ENCODE measurements at places on chromosomes 4 and X.

GRCh38 chrX:7115557-7115956, 32.0 kb upstream of the STS start:
- DNase-seq, result no peak

DNA sequence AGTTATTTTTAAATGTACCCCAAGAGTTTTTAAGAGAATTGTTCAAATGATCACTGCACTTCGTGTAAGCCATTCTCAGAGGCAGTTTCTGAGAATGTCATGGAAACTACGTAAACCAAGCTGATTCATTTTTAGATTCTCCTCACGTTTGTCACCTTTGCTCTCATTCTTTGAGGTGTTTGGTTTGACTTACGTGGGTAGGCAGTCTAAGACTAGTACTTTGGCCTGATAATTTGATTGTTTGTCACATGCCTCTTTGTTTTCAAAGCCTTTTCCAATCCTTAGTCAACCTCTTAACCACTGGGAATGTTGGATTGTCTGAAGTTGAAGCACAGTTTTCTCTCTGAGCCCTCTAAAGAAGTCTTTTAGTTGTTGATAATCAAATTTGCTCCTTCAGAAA, 10.5 kb downstream of the SEPTIN11 start:
- no peak for DNase-seq

GRCh38 chrX:11996810-11997209, 141.5 kb upstream of the FRMPD4 start:
- DNase-seq, result no peak

DNA sequence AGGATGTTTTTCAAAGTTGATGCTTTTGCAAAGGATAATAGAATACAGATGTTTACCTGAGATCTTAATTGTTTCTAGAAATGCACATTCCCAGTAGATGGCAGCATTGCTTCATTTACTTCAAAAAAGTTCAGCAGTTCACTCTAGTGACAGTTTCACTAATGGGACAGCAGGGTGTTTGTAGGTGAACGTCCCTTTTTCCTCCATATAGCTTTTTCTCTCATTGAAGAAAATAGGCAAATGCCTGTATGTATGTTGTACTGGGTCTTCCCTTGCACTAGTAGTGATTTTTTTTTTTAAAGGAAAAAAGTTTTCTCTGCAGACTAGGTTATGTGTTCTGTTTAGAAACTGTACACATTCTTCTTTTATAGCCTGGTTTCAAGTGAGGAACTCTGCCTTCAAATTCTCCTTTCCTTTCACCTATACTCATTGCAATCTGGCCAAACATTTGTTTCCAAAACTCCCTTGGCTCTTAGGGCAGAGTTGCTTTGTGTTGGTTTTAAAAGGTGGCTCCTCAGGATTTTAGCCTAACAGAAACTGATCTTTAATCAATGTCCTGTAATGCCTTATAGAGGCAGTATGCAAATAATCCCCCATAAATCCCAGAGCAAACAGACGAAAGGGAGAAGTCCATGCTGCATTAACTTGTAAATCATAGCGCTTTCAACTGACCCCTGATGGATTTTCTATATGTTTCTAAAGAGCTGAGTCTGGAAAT, 86.3 kb downstream of the EGF start:
- DNase-seq, result peak; percentile 10

- DNase-seq, result no peak
Observed at GRCh38 chrX:121496966-121497365, 449.6 kb downstream of the GLUD2 start.

GRCh38 chr4:4709736-4710135, 149.7 kb upstream of the MSX1 start:
- no peak for DNase-seq

GRCh38 chr4:1582227-1582626, 101.9 kb downstream of the FAM53A start:
- DNase-seq, result no peak

- DNase-seq, result no peak
Observed at GRCh38 chrX:39204353-39204752, 403.1 kb downstream of the MID1IP1 start.

DNA sequence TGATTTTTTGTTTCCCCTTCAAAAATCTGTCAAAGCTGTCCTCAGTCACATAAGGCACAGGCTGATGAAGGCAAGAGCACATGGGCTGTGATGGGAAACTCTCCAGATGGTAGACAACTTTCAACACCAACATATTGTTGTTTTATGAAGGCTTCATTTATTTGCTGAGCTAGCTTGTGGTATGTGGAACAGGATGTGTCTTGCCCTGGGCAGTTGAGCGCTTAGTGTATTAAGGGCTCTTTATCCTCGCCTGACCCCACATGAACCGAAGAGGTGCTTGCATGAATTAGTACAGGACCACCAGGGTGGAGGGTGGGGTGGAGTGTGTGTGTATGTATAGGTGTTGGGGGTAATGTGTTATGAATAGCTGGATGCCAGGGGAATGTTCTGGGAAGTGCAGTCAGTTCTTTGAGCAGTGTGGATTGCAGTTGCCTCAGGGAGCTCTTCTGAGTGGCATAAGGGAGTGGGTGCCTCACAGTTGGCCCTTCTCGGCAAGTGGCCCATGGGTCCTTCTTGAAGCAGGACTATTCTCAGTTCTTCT, 103.1 kb downstream of the PHEX start:
- no peak for DNase-seq

DNA sequence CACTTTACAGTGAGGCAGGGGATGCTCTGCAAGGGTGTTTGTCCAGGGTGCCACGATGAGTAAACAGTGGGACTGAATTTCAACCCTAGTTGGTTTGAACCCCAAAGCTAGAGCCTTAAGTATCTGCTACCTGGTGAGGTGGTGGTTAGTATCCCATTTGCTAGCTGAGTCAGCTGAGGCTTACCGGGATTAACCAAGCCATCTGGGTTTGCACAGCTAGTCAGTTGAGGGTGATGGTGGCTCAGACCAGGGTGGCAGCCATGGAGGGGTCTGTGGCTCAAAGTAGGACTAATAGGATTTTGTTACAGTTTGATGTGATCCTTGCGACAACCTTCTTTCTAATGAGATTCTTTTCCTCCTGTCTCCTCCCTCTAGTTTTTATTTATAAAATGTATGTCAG, 1.9 kb downstream of the EVC start:
- DNase-seq, result no peak

DNA sequence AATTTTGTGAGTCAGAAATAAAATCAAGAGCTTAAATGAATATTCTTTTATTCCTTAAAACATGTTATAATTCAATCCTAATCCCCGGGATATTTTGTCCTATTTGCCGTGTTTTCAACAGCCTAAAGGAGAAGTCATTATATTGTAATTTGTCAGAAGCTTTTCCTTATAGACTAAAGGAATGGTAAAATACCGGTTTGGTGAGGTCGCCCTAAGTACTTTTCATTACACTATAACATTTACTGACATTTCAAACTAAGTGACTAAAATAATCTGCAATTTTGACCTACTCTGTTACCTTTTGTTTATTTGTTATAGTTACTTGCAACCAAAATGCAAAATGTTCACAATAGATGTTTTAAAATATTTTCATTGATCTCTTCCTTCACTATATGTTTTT, 8.8 kb downstream of the DCLK2 start:
- DNase-seq, result no peak

DNA sequence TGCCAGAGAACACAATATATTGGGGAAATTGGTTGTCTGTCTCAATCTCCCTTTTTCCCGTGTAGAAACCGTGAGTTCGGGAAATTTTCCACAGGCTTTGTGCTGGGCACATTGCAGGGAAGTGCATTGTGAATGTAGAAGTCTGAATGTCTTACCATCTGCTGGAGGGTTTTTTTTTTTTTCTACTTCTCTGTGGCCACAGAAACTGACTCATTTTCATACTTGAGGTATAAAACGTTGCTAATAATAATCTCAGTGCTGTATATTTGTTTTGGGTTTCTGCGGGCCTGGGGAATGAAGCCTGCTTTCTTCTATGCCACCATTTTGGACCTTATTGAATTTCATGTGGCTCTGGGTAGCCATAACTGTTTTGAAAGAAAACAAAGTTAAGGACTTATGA, 1001.2 kb downstream of the STIM2 start:
- no peak for DNase-seq

DNA sequence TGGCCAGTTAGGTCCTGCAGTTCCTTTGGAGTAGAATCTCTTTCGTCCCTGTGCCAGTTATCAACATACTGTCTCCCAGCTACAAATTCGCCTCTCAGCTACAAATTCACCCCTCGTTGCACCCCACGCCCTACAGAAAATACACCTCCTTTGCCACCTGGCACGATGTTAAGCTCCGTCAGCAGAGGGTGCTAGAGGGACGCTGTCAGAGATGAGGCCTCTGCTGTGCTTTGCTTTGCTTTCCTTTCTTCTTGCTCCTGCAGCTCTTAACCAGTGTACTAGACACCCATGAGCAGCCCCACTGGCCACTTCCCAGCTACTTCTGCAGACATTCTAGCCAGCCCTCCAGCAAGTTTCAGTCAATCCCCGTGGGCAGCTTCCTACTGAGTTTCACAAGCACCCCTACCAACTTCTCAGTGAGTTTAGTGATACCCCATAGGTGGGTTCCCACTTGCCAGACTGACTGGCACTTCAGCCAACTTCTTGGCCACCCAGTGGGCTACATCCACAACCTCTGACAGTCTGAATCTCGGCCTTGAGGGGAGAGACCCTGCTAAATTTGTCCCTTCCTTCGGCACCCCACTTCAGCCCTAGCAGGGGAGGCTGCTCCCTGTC, 21.8 kb downstream of the HAUS3 start:
- peak; percentile 53 for DNase-seq

DNA sequence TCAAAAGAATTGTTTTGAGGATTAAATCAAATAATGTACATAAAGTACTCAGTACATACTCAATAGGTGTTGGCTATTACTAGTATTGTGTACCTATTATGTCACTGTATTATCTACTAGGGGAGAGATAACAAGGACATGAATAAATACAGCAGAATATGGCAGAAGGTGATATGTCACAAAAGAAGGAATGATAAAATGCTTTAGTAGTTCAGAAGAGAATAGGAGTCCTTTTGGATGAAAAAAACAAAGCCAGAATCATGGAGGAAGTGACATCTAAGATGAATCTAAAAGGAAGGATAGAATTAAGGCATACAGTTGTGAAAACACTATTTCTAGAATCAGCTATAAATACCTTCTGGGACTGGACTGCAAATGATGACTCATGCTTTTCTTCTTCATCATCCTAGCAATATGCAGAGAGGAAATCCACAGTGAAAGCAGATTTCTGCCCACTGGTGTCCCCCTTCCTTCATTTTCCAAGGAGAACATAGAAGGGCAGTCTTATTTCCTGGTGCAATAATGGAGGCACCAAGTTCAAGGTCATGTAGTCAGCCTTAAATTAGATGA, 98.7 kb downstream of the GLUD2 start:
- no peak for DNase-seq

DNA sequence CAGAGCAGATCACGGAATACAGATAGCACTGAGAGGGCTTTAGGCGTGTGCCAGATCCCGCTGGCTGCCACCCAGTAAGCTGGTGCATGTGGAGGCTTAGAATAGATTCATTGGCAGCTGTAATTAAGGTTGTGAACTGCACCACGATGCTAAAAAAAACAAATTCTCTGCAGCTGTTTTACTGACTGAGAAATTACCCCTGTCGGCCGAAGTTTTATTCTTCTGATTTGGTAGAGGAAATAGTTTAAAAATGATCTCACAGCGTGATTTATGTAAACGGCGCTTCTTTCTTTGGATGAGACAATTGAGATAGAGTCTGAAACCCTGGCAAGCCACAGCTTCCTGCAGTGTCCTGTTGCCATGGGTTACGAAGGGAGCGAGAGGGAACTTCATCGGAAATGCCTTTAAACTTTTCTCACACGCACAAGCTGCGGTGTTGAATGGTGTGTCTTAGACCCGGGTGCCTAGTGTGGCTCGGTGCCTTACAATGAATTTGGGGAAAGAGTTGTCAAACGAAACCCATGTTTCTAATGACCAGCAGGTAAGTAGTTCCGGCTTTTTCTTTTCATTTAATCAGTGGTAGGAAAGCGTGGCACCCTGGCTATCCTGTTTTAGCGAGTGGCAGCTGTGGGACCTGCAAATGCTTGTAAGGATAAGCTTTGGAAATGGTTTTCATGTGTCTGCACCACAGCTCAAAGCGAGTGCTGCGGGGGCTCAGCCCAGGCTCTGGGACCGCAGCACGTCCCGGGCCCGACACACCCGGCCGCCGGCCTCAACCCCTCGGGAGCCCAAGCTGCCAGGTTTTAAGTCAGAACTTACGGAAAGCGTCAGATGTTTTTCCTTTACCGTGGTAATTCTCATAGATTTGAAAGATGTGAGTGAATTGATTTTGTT, 71.7 kb upstream of the HGFAC start:
- DNase-seq, result peak; percentile 8

DNA sequence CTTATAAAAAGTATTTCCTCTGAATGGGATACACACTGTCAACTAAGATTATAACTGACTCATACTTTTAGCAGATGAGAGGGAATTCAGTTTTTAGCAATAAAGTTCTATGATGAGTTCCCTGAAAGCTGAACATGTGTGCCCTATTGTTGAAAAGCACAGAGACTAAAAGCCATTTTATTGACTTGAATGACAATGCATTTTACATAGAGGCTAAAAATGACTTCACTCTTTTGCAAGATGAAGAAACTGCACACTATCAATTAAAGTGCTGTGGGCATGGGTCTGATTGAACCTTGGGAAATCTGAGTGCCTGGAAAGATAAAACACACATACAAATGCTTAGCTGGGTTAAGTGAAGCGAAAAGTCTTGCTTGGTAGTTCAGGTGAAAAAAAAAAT, 633.4 kb downstream of the PDHA2 start:
- DNase-seq, result no peak

- no peak for DNase-seq
Observed at GRCh38 chrX:16386126-16386525, 218.8 kb downstream of the MAGEB17 start.

GRCh38 chr4:75034523-75034922, 101.6 kb downstream of the PARM1 start:
- DNase-seq, result no peak

- no peak for DNase-seq
Observed at GRCh38 chr4:146271466-146271865, 57.1 kb downstream of the REELD1 start.

GRCh38 chr4:17493619-17494018, 18.3 kb downstream of the QDPR start:
- DNase-seq, result no peak

DNA sequence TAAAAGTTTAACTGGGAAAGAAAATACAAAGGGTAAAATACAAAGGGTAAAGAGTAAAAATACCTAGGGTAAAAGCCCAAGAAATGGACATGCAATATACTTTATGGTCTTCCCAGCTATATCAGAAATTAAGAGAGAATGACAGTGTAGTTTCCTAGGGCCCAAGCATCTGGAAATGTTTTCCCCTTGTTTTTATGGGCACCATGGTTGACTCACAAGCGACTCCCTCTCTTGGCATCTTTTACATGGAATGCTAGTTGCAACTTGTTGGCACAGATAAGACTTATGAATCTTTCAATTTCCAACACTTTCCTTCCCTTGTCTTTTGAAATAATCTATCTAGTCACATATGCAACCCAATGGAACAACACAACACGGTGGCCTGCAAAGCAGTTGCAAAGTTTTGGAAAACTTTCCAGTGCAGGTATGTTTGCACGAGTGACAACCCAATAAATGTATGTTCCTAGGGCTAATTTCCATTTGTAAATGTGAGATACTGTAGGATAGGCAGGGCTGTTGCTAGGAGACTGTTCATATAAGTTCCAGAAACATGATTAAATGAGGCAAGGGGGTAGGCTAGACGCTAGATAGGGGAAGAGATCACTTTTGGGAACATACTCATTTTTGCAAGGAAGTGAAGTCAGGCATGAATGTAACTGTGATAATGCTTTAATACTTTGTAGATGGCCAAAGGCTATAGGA, 36.4 kb upstream of the CWH43 start:
- DNase-seq, result no peak

All from NCI-H2029 (cell line).